ENCODE measurements at places on chromosomes 7 and 10. TPM values are rescaled to one million over a fixed set of nuclear protein-coding genes. Genes with fewer than 3 reads are reported as not detected.

The PRSS1 gene
- total RNA-seq: not detected

GRCh38 chr10:124177180-124177518, 83.8 kb upstream of the CHST15 start:
- no peak overlapping the region for H3K4me3 ChIP-seq
- no peaks in the 10 kb centered on the region for H3K36me3 ChIP-seq
- DNase-seq: no peak
- H3K27me3 ChIP-seq: no peaks in the 10 kb centered on the region
- H3K27ac ChIP-seq: no peak overlapping the region

GRCh38 chr7:118525020-118525419, 300.5 kb downstream of the ANKRD7 start:
- no peak overlapping the region for H3K27ac ChIP-seq
- DNase-seq: no peak
- no peaks in the 10 kb centered on the region for H3K4me1 ChIP-seq
- no peak overlapping the region for H3K4me3 ChIP-seq

GRCh38 chr10:7767209-7767608, 20.6 kb downstream of the KIN start:
- H3K27ac ChIP-seq: no peak overlapping the region
- H3K4me3 ChIP-seq: no peak overlapping the region
- H3K27me3 ChIP-seq: no peaks in the 10 kb centered on the region

DNA sequence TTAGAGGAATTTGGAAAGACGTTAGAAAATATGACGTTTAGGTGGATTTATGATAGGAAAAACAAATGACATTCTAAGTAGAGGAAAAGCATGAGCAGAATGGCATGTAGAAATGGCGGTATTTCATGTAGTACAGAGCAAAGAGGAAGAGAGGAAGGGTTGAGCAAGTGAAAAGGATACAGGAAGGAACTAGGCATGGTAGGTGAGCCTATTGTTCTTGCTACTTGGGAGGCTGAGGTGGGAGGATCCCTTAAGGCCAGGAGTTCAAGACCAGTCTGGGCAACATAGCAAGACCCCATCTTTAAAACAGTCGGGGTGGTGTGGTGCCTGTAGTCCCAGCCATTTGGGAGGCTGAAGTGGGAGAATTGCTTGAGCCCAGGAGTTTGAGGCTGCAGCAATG, 1.2 kb downstream of the GTPBP10 start:
- H3K36me3 ChIP-seq: no peaks in the 10 kb centered on the region
- H3K4me3 ChIP-seq: peak overlapping the region; percentile 97
- peaks cover 6% of the 10 kb centered on the region for H3K4me1 ChIP-seq
- H3K27me3 ChIP-seq: no peaks in the 10 kb centered on the region

- H3K4me3 ChIP-seq: no peak overlapping the region
- H3K27me3 ChIP-seq: no peaks in the 10 kb centered on the region
- H3K27ac ChIP-seq: no peak overlapping the region
- no peaks in the 10 kb centered on the region for H3K36me3 ChIP-seq
- DNase-seq: no peak
These were observed 239.7 kb upstream of the MYO3A start for GRCh38 chr10:25694206-25694933.

- H3K36me3 ChIP-seq: no peaks in the 10 kb centered on the region
- no peaks in the 10 kb centered on the region for H3K27me3 ChIP-seq
- peaks cover 20% of the 10 kb centered on the region for H3K4me1 ChIP-seq
- no peak overlapping the region for H3K27ac ChIP-seq
These were observed 28.9 kb downstream of the UNC5B start for GRCh38 chr10:71241114-71241829.

DNA sequence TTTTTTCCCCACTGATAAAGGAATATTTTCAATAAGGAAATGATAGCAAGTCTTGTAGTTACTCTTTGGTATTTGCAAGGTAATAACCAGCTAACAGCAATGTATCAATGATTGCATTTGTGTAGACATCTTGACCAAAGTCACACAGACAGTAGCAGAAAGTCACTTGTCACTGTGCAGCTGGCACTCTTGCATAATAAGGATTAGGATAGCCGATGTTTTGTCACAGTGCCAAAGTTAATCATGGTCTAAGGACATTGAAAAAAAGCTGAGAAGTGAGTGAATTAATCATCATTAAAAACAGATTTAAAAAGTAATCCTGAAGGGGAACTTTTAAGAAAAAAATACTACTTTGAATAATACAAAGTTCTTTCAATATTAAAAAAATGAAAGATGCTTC, 834.3 kb upstream of the C7orf33 start:
- no peak for DNase-seq
- H3K27ac ChIP-seq: no peak overlapping the region
- no peaks in the 10 kb centered on the region for H3K27me3 ChIP-seq
- no peak overlapping the region for H3K4me3 ChIP-seq
- H3K4me1 ChIP-seq: no peaks in the 10 kb centered on the region

DNA sequence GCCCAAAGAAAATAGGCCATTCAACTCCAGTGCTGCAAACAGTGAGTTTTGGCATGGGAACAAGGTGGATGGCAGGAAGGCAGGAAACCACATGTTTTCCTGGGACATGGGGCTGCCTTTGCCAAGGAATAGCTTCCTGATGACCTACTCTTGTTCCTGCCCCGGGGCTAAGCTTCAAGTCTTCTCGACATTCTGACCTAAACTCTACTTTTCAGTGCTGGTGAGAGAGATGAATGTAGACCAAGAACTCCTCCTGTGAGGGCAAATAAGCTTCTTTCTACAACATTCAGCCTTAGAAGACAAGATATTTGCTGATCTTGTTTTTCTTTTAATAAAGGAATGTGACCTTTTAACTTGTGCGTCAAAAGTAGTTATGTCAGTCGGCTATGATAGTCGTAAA, 199.0 kb downstream of the GPR37 start:
- H3K36me3 ChIP-seq: no peaks in the 10 kb centered on the region
- H3K4me1 ChIP-seq: no peaks in the 10 kb centered on the region

The TBRG4 gene
- total RNA-seq: 67.8 TPM

DNA sequence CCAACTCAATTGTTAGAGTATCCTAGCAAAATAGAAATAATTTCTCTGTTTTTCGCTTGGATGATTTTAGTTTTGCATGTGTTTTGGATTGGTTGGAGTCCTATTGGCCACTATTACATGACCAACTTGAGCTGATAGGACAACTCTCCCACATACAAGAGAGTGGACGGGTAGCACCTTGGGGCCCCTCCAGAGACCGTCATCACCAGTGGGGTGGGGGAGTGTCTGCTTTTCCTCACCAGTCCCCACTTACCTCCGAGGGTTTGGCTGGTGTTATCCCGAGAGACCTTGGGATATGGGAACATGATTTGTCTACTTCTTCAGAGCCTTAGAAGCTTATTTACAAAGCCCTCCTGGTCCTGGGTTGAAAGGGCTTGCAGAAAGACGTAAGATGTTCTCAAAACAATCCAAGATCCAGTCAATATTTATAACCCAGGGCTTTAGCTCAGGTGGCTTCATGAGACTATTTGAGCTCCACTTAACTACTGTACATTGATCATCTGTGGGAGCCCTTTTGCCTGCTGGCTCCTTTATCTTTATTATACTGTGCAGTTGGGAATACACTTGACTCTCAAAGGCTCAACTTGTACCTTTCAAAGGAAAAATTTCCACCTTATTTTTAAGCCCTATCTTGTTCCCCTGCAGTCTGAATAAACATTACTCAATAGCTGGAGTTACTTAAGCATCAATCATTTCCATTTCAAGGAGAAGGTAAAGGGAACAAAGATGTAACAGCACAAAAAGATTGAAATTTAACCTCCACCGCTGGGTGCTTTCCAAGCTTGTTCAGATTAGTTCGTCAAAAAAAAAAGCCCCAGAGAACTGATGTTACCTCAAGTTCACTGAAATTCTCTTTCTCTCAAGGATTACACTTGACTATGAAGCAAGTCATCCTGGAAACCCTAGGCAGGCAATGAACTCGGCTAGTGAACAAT, 119.7 kb downstream of the WDR11 start:
- no peak overlapping the region for H3K27ac ChIP-seq
- no peaks in the 10 kb centered on the region for H3K4me1 ChIP-seq
- H3K27me3 ChIP-seq: no peaks in the 10 kb centered on the region
- H3K4me3 ChIP-seq: no peak overlapping the region
- no peaks in the 10 kb centered on the region for H3K36me3 ChIP-seq

The HOXA10 gene
- 16.3 TPM for total RNA-seq

DNA sequence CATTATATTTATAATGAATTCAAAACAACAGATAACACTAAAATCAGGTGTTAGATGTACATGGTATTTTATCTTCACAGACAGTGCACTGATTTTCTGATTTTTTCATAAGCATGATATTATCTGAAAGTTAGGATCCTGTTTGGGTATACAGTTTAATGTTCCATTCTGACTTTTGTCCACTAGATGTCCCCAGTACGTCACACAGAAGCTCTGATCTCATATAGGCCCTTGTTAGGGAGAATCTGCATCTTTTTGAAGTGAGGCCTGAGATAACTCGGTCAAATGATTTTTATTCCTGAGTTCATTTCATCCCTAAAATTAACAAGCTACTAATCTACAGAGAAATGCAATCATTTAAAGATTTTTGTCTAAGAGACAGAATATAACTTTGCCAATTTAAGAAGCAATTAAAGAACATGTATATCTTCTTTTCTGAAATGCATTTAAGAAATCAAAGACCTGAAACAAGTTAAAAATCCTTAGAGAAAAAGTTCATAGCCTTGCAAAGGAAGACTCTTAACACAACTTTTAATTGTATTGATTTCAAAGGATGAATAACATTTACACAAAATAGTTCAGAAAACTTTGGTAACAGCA, 72.0 kb upstream of the TES start:
- no peaks in the 10 kb centered on the region for H3K4me1 ChIP-seq
- H3K36me3 ChIP-seq: no peaks in the 10 kb centered on the region
- H3K27me3 ChIP-seq: no peaks in the 10 kb centered on the region

GRCh38 chr10:75449382-75450074, 18.1 kb downstream of the LRMDA start:
- no peak overlapping the region for H3K27ac ChIP-seq
- H3K36me3 ChIP-seq: no peaks in the 10 kb centered on the region
- no peaks in the 10 kb centered on the region for H3K4me1 ChIP-seq
- H3K4me3 ChIP-seq: no peak overlapping the region

The LLCFC1 gene
- not detected for total RNA-seq

Data from kidney (tissue), 22 donors.